ENCODE measurements at places on chromosomes 2 and 18.
A peak's percentile ranks its signal among the peaks of the same experiment; 100 is the strongest.

DNA sequence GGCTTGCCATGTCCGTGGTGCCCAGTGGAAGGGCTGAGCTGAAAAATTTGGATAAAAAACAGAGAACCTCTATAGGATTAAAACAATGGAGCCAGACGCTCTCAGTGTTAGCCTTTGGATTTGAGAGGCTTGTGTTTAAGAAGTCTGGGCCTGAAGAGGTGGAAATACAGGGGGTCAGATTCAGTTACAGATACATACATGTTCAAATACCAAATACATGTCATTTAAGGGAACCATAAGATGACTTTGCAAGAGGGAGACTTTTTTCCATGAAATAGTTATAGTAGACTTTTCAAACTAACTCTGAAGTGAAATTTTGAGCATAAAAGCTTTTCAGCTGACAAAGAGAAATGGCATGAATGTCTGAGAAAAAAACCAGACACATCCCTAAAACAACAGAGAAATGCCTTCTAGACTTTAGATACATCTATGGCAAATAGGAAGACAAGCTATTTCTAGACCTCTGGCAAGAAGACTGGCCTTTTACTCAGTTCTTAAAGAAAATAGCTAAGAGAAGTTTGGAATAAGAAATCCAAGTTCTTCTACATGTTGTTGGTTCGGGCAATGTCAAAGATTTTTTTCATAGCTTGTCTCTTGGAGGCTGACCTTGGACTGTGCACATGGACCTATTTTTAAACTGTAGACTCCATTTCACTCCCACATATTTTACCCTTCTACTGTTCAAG is 112.9 kb downstream of the LTBP1 start:
- DNase-seq: peak; percentile 6

GRCh38 chr2:17272170-17272569 is 246.1 kb downstream of the RAD51AP2 start:
- no peak for DNase-seq

- peak; percentile 37 for DNase-seq
These were observed 707 bp downstream of the KRCC1 start for GRCh38 chr2:88054782-88055370.

- DNase-seq: peak; percentile 37
These were observed 406.6 kb upstream of the MMADHC start for GRCh38 chr2:149994057-149994728.

- no peak for DNase-seq
These were observed 239.8 kb downstream of the FHOD3 start for GRCh38 chr18:36537289-36537688.

- no peak for DNase-seq
These were observed 194.2 kb upstream of the HDAC4 start for GRCh38 chr2:239594772-239595608.

- no peak for DNase-seq
These were observed 124.0 kb downstream of the NRP2 start for GRCh38 chr2:205806143-205806905.

DNA sequence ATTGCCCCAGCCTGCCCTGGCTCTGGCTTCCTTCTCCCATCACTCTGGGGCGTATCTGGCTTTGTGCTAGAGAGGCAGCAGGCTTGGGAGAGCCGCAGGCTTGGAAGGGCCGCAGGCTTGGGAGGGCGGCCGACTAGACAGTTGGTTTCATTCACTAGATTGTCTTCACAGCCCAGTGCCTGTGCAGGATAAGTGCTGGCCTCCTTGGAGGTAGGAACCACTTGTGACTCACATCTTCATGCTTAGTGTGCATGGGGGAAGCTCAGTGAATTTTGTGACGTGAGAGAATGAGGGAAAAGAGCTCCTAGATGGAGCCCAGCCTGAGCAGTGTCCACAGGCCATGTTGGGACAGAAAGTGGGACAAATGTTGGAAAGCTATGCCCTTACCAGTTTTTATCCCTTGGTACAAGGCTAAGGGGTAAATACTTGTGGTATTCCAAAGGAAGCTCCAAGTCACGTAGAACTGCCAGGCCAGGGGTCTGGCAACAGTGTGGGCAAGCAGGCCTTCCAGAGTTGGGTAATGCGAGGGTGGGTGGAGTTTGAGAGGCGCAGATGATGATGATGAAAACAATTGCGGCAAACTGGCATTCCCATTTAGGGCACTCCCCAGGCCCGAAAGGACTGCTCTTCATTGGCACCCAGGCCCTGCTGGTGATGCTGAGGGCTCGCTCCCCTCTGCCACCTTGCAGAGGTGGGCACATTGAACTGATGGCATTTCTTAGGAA is 100.1 kb downstream of the DDX1 start:
- no peak for DNase-seq

DNA sequence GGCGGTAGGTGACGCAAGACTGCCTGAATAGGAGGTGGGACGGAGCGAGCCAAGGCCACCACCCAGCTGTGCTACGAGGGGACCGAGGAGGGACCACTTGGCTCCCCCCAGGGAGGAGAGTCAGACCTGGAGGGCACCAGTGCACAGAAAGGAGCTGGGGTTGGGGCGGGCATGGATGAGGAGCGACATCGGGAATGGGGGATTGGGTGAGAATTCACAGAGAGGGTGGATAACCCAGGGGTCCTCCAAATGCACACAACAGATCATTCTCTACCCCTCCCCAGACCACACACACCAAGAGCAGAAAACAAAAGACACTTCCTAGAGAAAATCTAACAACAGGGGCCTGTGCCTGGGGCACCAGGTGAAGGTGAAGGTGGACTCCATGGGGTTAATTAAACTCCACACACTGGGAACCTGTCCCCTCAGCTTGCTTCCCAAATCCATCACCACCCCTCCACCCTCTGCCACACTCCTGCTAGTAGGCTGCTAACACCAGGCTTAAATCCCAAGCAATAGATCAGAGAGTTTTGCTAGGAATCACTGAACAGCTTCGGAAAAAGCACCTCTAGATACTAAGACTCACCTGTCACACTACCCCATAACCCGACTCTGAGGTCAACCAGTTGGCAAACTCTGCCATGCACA is 274.6 kb downstream of the EIPR1 start:
- peak; percentile 4 for DNase-seq

DNA sequence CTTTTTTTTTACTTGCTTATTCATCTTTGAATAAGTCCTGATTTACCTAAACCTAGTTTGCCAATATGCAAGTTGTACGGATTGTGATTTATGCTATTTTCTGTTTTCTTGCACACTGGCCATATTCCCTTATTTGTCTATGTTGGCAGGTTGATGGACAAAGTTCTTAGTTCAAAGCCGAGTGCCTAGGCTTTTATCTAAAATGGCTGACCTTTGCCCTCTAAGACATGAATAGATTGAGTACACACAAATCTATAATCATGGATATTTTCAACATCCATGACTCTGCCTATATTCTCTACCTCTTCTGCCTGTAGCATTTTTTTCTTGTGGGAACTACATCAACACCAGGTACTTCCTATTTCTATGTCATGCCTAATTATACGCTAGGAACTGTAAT is 171.7 kb downstream of the TMEFF2 start:
- DNase-seq: no peak

DNA sequence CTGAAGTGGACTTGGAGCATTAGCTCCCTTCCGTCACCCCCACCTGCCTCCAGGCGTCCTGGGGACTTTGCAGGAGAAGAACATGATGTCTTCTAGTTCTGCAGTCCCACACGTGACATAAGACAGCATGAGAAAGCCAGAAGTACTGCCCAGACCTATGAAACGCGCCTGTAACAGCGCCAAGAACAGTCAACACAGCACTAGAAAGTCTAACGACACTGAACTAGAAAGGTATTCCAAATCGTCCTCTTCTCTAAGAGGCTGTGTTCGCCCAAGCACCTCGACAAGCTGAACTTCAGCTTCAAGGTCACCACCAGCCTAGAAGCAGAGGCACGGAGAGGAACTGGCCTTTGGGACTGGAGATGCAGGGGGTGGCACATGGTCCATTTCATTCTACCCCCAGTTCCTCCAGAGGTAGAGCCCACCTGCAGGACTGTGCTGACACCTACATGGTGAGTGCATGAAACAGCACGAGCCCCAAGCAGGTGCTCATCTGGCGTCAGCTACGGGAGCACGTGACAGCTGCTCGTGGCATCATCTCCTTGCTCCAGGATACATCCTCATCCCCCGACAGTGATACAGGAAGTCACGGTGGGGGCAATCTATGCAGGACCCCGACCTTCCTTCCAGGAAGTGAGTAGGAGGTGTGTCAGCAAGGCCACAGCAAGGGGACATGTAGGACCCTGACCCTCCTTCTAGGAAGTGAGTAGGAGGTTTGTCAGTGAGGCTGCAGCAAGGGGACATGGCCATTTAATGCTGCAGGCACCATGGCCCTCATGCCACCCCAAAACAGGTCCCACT is 3.7 kb downstream of the HDAC4 start:
- DNase-seq: no peak

DNA sequence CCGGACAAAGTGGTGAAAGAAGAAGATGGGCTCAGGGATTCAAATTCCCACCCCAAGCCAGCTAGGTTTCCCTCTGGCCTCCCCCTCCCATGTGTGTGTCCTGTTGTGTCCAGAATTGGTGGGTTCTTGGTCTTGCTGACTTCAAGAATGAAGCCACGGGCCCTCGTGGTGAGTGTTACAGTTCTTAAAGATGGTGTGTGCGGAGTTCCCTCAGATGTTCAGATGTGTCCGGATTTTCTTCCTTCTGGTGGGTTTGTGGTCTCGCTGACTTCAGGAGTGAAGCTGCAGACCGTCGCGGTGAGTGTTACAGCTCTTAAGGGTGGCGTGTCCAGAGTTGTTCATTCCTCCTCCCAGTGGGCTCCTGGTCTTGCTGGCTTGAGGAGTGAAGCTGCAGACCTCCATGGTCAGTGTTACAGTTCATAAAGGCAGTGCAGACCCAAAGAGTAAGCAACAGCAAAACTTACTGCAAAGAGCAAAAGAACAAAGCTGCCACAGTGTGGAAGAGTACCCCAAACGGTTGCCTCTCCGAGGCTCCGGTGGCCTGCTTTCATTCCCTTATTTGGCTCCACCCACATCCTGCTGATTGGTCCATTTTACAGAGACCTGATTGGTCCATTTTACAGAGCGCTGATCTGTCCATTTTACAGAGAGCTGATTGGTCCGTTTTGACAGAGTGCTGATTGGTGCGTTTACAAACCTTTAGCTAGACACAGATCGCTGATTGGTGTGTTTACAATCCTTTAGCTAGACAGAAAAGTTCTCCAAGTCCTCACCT is 37.7 kb upstream of the KLF11 start:
- DNase-seq: no peak

GRCh38 chr2:206011018-206011614 is 74.9 kb downstream of the INO80D start:
- DNase-seq: no peak

DNA sequence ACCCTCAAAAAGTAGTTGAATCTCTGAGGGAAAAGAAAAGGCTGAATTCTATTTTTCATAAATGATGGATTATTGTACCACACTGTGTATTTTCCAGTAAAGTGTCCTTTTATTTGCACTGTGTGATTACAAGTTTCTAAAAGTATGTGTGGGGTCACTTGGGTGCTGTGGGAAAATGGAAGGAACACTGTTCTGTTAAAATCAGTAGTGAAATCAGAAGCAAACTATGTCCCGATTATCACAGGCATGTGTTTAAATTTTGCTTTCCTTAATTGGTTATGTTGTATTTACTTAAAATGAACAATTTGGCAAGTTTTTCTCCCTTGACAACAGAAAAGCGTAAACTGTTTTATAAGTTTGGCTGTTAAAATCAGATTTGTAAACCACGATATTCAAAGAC is 353.1 kb downstream of the ARHGAP15 start:
- no peak for DNase-seq

DNA sequence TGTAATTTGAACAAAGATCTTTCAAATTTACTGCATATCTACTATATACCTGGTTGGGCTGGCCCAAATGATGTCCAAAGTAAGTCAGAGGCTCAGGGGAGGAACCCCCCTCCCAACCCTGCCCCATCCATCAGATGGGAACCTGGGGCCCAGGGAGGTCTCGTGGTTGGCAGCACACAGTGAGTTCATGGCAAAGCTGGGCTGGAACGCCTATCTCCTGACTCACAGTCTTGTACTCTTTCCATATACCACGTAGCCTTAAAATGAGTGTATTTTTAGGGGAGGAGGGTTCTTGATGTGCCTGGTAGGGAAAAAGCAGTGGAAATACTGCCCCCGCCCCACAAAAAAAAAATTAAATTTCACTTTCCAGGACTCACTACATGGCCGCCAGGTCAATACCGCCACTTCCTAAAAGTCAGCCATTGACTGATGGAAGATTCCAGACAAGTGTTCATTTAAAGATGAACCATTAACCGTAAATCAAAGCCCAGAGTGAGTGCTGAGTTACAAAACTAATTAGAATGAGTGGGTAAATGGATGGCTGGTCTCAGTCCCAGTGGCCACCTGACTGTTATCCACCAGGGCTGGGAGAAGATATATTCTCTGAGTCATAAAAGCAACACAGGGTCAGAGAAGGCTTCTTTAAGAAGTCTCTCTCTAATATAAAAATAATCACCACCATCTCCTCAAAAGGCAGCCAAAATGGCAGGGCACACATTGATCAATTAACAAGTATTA is 80.5 kb downstream of the ZBTB7C start:
- DNase-seq: no peak

DNA sequence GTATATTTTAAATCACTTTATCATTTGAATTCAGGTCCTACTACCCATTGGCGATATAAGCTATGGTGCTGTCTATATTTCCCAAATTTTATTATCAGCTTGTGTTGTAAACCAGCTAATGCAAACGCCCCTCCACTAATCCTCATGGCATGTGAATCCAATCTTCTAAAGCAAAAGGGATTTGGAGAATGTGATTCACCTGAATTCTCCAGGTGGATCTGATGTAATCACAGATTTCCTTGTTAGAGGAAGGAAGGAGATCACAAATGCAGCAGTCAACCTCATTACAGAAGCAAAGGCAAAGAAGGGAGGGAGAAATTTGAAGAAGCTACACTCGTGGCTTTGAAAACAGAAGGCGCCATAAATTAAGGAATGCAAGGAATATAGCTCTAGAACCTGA is 431.1 kb upstream of the CDH19 start:
- no peak for DNase-seq

DNA sequence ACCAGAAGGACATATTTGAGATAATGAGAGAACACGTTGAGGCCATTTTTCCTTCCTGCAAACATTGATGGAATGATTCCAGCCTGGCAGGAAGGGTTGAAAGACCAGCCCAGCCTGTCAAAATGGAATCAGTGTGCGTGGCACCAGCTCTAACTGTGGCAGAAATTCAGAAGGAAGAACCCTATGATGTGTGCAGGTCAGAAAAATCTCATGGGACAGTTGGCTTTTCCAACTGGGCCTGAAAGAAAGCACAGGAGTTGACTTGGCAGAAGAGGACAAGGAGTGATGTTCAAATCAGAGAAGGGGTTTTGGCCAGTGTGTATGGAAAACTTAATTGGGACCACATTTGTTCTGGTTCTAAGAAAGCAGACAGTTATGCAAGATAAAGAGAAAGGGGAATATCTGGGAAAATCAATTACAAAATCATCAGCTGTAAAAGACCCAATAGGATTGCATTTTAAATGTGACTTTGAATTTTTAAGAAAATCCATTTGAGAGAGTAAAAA is 192.8 kb upstream of the PID1 start:
- DNase-seq: no peak

DNA sequence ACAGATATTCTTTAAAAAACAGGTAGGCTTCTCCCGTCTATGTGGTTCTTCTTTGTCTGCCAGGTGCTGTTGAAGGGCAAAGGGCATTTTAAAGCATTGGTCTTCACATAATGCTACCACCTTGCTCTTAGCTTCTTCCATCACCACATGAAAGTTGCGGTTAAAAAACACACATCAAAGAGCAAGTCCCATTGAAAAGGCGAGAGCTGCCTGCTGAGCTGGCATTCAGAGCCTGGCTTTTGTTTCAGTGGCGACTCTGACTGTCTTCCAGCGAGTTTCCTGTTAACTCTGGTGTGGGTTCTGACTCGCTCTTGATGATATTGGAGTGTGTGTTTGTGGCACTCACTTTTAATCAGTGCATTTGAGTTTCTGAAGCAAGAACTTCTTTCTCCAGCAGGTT is 624.9 kb upstream of the FANCL start:
- no peak for DNase-seq
